ENCODE measurements at places on chromosomes 5 and 9.

DNA sequence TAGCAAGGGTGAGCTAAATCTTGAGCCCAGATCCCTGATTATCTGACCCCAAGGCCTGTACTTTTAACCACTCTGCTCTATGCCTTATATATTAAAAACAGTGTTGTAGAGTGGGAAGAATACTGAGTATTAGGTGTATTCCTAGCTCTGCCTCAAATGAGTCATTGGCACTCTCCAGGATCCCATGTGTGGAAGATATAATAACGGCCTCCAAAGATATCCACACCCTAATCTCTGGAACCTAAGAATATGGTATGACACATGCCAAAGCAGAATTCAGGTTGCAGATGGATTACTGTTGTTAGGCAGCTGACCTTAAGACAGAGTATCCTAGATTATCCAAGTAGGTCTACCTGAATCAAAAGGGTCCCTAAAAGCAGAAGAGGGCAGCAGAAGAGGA, 110.8 kb downstream of the ADRB2 start:
- no peak for DNase-seq

GRCh38 chr5:103027267-103027666, 92.7 kb downstream of the GIN1 start:
- no peak for DNase-seq

- DNase-seq = no peak
These were observed 375.0 kb downstream of the TMEM232 start for GRCh38 chr5:110351430-110351829.

DNA sequence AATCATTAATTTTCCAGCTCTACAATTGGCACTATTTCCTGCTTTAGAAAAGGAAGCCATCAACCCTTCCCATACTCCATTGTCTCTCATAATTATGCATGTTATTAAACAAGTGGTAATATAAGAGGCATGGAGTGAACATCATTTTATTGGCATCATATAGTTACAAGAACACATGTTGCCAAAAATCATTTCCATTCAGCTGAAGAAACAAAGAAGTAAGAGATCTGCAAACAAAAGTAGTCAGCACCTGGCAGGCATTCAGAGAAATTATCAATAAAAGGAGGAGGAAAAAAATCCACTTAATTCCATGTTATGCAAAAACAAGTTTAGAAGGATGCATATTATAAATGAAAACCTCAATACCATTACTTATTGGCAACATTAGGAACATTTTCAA, 1208.2 kb upstream of the C9orf72 start:
- DNase-seq = no peak

DNA sequence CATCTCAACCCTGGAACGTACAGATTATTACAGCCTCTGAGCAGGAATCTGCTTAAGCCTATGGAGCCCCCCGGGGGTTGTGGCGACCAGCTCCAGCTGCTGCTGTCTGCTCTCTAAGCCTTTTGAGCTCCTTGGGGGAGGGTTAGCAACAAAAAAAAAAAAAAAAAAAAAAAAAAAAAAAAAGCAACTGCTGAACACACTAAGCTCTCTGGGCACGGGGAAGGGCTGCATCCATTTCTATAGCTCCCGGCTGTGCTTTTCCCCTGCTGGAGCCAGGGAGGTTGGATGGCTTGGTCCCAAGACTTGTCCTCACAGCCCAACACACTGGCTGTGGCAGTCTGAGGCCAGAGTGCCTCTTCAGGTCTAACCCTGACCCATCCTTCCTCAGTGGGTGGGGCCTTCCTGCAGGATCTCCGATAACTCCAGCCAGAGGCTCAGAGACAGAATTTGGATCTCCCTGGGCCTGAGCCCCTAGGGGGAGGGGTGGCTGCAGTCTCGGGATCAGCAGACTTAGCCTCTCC, 82.1 kb downstream of the FBN2 start:
- no peak for DNase-seq

GRCh38 chr5:34005681-34006080, 2.2 kb downstream of the AMACR start:
- DNase-seq = no peak

DNA sequence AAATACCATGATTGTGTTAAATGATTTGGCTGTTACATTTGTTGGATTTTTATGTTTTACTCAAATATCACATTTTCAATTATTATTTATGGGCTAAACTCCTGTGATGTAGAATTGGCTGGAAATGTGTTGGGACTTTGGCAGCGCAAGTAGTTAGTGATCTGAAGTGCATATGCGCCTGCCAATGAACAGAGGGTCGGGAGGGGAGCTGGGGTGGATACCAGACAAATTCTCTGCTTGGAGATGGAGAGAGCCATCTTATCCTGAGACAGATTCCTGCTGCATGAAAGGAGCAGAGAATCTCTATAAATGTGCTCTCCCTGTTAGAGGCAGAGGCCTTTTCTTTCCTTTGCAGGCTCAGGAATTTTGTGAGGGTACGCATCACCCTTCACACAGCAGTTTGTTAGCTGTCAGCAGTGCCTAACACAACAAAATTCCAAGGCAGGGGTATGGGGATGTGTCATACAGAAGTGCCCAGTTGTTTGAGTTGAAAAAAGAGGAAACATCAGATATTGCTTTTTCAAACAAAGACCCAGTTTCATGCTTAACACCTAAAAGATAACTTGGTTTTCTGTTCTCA, 489.1 kb downstream of the CSNK1G3 start:
- no peak for DNase-seq

- no peak for DNase-seq
These were observed 128.0 kb downstream of the NPR3 start for GRCh38 chr5:32839106-32839505.

DNA sequence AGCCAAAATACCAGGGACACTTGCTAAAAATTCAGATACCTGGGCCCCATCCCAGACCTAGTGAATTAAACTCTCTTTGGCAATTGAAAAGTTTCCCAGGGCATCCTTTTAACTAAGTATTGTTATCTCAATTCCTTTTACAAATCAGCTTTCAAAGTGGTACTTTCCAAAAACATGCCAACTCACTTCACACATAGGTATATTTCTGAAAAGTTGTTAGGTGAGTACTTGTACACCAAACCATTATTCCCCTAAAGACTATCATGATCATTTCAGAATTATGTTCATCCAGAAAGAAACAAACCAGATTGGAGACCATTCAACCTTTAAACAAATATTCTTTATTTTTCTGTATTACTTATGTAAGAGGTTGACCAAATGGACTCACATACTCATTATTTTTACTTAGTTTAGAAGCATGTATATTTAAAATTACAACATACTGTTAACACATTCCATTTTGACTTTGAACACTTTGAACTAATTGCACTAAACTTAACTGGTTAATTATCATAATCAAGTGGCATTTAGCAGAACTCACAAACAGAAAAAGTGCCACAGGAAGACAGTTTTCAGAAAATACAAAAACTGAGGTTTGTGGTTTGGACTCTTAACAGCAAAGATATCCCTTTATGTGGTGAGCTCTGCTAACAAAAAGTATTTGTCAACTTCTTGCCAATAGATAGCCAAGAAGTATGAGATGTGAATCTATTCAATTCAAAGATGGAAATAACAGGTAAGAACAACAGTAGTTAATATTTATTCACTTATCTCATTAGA, 40.7 kb downstream of the KIAA0825 start:
- no peak for DNase-seq

GRCh38 chr9:18490641-18491370, 16.9 kb downstream of the ADAMTSL1 start:
- no peak for DNase-seq

DNA sequence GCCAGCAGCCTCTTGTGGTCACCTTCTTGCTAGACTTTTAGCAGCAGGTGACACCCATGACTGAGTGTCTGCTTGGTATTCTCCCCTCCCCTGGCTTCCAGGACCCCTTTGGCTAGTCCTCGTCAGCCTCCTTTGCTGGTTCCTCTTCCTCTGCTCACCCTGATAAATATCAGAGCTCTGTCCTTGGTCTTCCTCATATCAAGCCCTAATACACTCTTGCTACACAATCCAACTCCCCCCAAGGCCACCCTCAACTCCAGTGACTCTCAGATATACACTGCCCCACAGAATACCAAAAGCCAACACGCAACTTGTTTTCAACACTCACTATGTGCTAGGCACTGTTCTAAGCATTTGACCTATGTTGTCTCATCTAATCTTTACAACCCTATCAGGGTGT, 30.3 kb upstream of the LCP2 start:
- DNase-seq = no peak

DNA sequence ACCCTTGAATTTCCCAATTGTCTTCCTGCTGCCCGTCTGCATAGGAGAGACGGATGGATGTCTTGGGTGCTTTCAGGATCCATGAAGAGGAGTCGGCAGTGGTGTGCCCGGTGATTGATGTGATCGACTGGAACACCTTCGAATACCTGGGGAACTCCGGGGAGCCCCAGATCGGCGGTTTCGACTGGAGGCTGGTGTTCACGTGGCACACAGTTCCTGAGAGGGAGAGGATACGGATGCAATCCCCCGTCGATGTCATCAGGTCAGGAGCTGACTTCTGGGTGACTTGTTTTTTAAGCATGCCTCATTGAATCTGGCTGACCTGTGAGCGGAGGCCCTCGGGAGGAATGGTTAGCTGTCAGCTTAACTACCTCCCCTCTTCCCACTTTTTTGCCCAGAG, 24.2 kb downstream of the GALNT12 start:
- no peak for DNase-seq

DNA sequence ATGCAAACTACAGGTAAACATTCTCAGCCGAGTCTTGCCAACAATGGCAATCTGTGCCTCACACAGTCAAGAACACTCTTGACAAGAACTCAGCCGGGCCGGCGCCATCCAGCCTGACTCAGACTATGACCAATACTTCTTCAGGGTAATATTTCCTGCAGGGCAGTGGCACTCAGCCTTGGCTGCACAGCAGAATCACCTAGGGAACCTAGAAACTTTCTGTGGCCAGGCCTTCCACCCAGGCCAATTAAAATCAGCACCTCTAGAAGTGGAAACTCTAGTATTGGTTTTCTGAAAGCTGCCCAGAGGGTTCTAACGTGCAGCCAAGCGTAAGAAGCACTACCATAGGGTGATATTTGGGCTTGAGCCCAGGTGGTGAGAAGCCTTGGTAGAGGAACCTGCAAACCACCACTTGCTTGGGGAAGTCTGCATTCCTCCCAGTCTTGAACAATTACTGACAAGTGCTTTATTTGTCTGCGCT, 120.6 kb downstream of the TTLL11 start:
- DNase-seq = no peak

- DNase-seq = no peak
These were observed 5.7 kb upstream of the ARHGEF28 start for GRCh38 chr5:73620334-73620687.

- DNase-seq = no peak
These were observed at the start of gene CTXN3 for GRCh38 chr5:127649018-127649439. Gene CTXN3, plus strand, starts transcription at chr5:127649082. Its CDS starts 8,440 bp downstream, at chr5:127657522.

DNA sequence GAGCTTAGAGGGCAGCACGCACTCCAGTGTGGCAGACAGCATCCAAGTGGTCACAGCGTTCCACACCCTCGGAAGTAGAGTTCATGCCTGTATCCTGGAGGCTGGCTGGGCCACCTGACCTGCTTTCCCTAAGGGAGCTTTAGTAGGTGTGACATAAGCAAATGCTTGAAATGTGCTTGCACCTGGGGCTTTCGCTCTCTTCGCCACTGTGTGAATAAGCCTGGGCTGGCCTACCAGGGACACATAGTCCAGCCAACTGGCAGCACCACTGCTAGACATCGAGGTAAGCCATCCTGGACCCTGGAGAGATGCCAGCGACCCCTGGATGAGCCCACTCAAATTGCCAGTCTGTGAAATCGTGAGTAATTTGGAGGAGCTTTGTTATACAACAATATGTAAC, 24.9 kb upstream of the IRX4 start:
- DNase-seq = no peak

- DNase-seq = no peak
These were observed 104.3 kb upstream of the PITX1 start for GRCh38 chr5:135138116-135138850.

DNA sequence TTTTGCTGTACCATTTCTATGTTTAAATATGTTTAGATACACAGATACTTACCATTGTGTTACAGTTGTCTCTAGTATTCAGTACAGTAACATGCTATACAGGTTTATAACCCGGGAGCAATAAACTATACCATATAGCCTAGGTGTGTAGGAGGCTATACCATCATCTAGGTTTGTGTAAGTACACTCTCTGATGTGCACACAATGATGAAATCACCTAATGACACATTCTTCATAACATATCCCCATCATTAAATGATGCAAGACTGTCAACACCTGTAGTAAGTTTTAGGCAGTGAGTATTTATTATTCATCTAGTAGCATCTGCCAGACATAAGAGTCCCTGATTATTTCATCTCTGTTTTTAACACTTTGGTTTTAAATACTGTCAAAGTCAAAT, 7.3 kb upstream of the DHFR start:
- DNase-seq = no peak

GRCh38 chr5:76942581-76942980, 10.3 kb upstream of the CRHBP start:
- no peak for DNase-seq

DNA sequence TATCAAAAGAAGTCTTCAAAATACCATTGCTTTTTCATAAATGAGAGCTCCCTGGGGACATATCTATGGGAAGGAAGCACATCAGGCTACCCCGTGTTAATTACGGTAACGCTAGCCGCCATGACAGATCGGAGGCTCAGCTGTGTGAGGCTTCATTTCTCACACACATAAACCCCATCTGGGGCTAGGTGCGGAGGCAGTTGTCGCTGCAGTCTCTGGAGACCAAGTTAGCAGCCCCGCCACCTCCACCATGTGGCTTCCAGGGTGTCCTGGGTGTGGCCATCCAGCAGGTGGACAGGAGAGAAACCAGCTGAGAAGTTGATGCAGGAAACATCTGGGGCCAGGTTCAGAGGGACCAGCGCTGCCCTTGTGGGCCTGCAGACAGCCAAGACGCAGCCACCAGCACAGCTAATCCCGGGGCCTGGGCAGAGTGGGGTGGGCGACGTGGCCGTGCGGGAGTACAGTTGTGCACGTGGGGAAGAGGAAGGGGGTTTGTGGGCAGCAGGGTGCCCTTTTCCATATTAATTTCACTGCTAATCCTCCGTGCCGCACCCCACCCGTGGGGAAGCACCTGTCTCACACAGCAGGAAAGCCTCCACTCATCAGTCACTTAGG, 426.5 kb downstream of the IRX1 start:
- no peak for DNase-seq

- no peak for DNase-seq
These were observed at the start of gene PCDHGC4 for GRCh38 chr5:141484641-141485311. Gene PCDHGC4, plus strand, starts transcription at chr5:141485030. Its CDS starts 144 bp downstream, at chr5:141485174.

- peak; percentile 55 for DNase-seq
These were observed 1.1 kb downstream of the SLC27A4 start for GRCh38 chr9:128341435-128341849.

GRCh38 chr9:118618084-118618483, 751.2 kb downstream of the BRINP1 start:
- no peak for DNase-seq

DNA sequence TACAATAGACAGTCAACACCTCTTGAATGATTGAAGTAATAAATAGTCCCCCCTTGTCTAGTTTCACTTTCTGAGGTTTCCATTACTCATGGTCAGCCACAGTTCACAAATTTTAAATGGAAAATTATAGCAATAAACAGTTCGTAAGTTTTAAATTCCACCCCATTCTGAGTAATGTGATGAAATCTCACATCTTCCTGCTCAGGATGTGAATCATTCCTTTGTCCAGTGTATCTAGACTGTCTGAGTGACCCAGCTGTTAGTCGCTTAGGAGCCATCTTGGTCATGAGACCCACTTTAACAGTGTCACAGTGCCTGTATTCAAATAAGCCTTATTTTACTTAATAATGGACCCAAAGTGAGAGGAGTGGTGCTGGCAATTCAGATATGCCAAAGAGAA, 311.6 kb upstream of the PRR16 start:
- DNase-seq = no peak

GRCh38 chr9:104206766-104207165, 112.7 kb downstream of the SMC2 start:
- DNase-seq = no peak

GRCh38 chr5:95358848-95359247, 32.3 kb upstream of the FAM81B start:
- DNase-seq = no peak
